ENCODE measurements at places on chromosomes 3 and 15.
A peak's percentile ranks its signal among the peaks of the same experiment; 100 is the strongest.

GRCh38 chr15:85753791-85754452 is 40.8 kb downstream of the KLHL25 start:
- no peak for DNase-seq

DNA sequence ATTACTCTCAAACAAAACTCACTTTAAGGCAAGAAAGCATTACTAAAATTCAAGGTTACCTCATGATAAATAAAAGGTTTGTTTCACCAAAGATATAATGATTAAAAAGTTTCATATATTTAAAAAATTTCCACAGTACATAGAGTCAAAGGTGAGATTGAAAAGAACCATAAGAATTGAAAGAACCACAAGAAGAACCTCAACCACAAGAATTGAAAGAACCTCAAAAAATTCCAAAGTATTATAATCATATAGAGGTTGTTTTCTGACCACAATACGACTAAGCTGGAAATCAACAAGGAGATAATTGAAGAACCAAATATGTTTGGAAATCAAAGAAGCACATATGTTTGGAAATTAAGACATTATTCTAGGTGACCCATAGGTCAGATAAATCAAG is 52.7 kb downstream of the SLC25A36 start:
- DNase-seq, result no peak

DNA sequence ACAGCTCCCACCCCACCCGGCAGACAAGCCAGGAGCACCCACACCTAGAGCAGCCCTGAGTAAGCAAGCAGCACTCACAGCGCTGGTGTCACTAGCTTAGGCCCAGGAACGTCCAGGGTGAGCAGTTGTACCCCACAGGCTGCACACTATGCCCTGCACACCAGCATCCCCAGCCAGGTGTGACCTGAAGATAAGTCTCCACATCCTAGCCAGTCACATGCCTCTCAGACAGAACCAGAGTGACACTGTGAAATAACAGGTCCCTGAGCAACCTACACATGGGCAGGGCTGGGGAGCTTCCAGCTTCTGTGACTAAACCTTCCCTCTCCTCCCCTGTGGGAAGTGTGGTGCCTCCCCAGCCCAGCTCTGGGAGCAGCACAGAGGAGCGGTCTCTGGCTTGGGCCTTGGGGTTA is 253.6 kb downstream of the UACA start:
- DNase-seq, result no peak

DNA sequence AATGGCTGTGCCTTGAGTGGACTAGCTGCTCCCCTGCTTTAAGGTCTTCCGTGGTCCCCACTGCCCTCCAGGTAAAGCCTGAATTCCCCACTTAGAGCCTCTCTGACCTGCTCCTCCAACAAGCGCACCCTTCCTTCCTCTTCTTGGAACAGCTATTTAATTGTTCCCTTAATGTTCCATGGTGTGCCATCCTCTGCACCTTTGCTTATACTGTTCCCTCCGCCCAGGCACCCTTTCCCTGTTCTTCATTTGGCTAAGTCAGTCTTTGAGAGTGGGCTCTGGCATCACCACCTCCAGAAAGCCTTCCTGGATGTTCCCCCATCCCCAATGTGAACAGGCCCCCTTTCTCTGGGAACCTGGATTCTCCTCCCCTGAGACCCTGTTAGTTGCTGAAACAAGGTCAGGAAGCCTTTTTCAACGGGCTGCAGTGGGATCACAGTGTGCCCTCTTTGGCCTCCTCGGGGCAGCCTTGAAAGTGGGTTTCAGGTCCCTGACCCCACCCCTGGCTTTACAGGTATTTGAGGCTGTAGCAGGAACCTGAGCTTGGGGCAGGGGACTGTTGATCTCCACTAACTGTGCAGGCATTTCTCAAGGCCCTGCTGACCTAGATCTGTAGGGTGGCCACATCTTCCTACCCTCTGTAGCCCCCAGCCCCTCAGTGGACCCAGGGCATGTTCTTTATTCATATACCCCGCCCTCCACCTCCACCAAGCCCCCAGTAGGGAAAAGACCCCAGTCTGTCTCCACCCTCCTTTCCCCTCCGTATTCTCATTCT is 5.0 kb downstream of the ISLR start:
- no peak for DNase-seq

- peak; percentile 9 for DNase-seq
These were observed 48.7 kb upstream of the WDR72 start for GRCh38 chr15:53808058-53808706.

Data from NCI-H82 (cell line).